ENCODE measurements at places on chromosomes 2 and 18. TPM values are rescaled to one million over a fixed set of nuclear protein-coding genes. Genes with fewer than 3 reads are reported as not detected.

Gene LRRTM4
- not detected for total RNA-seq

Gene ADAM23
- 9.9 TPM for total RNA-seq

Gene MEIS1
- 2.4 TPM for total RNA-seq

Gene DAPL1
- not detected for total RNA-seq

Gene CRYGC
- total RNA-seq: not detected

Gene LIMS3
- not detected for total RNA-seq

Gene RAX
- not detected for total RNA-seq

Gene SYT4
- total RNA-seq: not detected

Gene DSG2
- total RNA-seq: 64.0 TPM

Gene NT5DC4
- not detected for total RNA-seq

Gene KYNU
- total RNA-seq: 220 TPM

Gene SMAD7
- total RNA-seq: 23.6 TPM

Gene RAD51AP2
- not detected for total RNA-seq

Gene RIT2
- total RNA-seq: not detected

Gene SMAD4
- total RNA-seq: 60.2 TPM

Gene SOCS6
- total RNA-seq: 28.2 TPM

Gene COL3A1
- 0.21 TPM for total RNA-seq

Gene G6PC2
- total RNA-seq: not detected

Gene HSBP1L1
- 9.7 TPM for total RNA-seq

Gene MC2R
- not detected for total RNA-seq

Gene FAM237A
- not detected for total RNA-seq

Gene CD8A
- total RNA-seq: 0.51 TPM

Gene SIX2
- 2.5 TPM for total RNA-seq

Gene EMILIN2
- total RNA-seq: 13.2 TPM

Gene SERPINB11
- not detected for total RNA-seq

Gene MSH6
- total RNA-seq: 93.4 TPM

Gene SERPINB13
- total RNA-seq: not detected

Gene HOXD11
- 5.4 TPM for total RNA-seq

Measured in A549 treated with dexamethasone at 1 μM for 4 hours (cell line).